ENCODE measurements at places on chromosomes 3 and 15. TPM values are rescaled to one million over a fixed set of nuclear protein-coding genes. Genes with fewer than 3 reads are reported as not detected.

AGBL1 gene
- total RNA-seq = not detected

PPP1R14D gene
- total RNA-seq = not detected

AHSG gene
- not detected for total RNA-seq

GPR62 gene
- total RNA-seq = not detected

INSYN1 gene
- total RNA-seq = not detected

ATP2C1 gene
- total RNA-seq = 136 TPM

GOLGA8T gene
- total RNA-seq = not detected

FRMD4B gene
- total RNA-seq = 112 TPM

SIDT1 gene
- total RNA-seq = 0.09 TPM

RHOV gene
- total RNA-seq = not detected

SLC22A14 gene
- total RNA-seq = 0.17 TPM

HRG gene
- total RNA-seq = not detected

KCNAB1 gene
- 0.17 TPM for total RNA-seq

BLOC1S6 gene
- 63.8 TPM for total RNA-seq

CTXND1 gene
- total RNA-seq = not detected

DAZL gene
- not detected for total RNA-seq

TNFSF10 gene
- 180 TPM for total RNA-seq

TTC21A gene
- 1.5 TPM for total RNA-seq

SLC9C1 gene
- total RNA-seq = 0.85 TPM

IL17RB gene
- total RNA-seq = not detected

SNX1 gene
- total RNA-seq = 56.2 TPM

LIPC gene
- total RNA-seq = 0.34 TPM

GOLGA6L4 gene
- total RNA-seq = 2.0 TPM

DPH6 gene
- total RNA-seq = 14.0 TPM

BUB1B gene
- 12.8 TPM for total RNA-seq

KBTBD12 gene
- total RNA-seq = not detected

FES gene
- total RNA-seq = 110 TPM

DNAH12 gene
- total RNA-seq = under 0.01 TPM

GOLGA6L7 gene
- not detected for total RNA-seq

LCTL gene
- not detected for total RNA-seq

MKRN2OS gene
- not detected for total RNA-seq

CLDN16 gene
- total RNA-seq = 0.34 TPM

GABRG3 gene
- not detected for total RNA-seq

HESX1 gene
- 0.34 TPM for total RNA-seq

TGM4 gene
- total RNA-seq = 0.14 TPM

FBXW12 gene
- total RNA-seq = not detected

PPARG gene
- total RNA-seq = 69.4 TPM

CTXN2 gene
- not detected for total RNA-seq

ZNF774 gene
- 1.4 TPM for total RNA-seq

TMIE gene
- total RNA-seq = 0.17 TPM

BLM gene
- total RNA-seq = 8.7 TPM

RGMA gene
- total RNA-seq = 0.47 TPM

FOXB1 gene
- total RNA-seq = not detected

DUOXA1 gene
- not detected for total RNA-seq

REC114 gene
- not detected for total RNA-seq
